Retinal pigment epithelial cell (primary cell): ENCODE measurements at places on chromosomes 13 and 19.

DNA sequence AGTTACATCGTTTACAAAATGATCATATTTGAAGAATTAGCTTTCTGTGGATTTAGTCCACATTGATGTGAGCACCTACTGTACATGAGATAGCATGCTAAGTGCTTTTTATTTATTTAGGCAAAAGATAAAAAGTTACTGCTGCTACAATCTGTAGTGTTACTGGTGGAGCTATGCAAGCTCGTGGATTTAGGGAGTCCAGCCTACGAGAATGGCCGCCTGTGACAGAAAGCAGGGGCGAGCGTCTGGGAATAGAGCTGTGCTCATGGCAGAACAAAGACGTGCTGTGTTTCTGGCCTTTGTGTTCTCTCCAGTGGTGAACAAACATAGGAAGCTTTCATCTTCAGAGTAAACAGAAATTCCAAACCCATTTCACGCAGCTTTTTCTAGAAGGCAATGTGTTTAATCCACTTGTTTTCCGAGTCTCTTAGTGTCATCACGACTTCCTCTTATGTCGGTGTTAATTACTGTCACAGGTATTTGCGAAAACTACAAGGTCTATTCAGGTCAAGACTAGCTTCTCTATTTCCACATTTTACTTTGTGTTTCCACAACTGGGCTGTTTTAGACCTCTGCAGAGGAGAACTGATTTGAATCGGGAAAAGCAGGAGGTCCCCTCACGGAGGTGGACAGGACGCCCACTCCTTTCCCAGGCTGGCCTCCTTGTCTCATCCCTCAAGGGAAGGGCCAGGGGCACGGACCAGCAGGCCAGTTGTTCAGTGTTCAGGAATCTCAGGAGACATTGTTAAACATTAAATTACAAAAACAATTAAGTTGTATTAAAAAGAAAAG, 67.3 kb downstream of the ATP11A start:
- DNase-seq = no peak

DNA sequence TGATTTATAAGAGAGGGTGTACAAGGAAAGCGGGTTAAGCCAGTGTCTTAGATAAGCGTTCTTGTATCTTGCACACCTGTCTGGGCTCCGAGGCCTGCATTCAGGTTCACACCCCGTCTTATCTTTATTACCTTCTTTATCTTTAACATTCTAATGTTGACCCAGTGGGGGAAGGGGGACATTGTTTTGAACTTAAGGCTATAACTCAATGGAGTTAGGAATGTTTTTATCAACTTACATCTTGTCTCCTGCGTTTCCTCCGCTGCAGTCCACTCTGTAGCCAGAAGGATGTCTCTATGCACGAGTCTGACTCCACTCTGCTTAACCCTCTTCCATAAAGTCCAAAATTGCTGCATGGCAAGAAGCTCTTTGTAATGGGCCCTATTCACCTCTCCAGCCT, 71.2 kb downstream of the FGF9 start:
- no peak for DNase-seq

DNA sequence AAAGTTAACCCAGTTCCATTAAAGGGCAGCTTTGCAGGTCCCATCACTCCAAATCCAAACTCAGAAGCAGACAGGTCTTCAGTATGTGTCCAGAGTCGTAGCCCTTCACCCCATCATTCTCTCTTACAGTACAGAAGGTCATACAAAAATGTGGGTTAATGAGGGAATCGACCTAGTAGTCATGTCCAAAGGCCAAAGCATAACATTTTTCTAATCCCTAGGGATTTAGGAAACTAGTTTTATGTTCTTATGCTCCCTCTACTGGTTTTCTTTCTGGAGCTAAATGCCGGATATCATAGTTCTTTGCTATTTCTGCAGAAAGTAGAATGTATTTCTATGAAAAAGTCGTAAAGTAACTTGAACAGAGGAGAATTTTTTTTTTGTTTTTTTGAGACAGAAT, 72.2 kb downstream of the DHRS12 start:
- no peak for DNase-seq

DNA sequence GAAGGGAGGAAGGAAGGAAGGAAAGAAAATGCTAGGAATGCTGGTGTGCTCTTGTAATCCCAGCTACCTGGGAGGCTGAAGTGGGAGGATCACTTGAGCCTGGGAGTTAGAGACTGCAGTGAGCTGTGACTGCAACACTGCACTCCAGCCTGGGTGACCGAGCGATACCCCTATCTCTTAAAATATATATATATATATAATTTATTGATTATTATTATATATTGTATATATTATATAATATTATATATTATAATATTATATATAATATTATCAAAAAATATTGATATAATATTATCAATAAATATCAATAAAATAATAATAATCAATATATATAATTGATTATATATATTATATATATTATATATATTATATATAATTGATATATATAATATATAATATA, 8.6 kb upstream of the ADGRL1 start:
- DNase-seq = no peak

DNA sequence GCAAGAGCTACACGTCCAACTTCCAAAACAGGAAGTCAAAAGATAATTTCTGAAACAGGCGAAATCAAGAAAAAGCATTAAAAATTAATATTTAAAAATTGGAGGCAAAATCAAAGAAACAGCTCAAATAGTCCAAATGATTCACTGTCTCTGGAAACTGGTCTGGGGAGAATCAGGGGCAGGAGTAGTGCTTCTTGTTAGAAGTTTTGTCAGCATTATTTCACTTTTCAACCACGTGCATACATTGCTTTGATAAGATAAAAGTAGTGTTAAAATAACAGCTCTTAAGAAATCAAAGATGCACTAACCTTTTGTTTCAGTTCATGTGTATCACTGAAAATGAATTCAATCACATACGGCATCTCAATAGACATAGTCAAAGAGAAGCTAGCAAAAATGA, 53.8 kb downstream of the PARP4 start:
- DNase-seq = no peak

- DNase-seq = no peak
Observed at GRCh38 chr19:12224676-12225075, 61.8 kb downstream of the ZNF136 start.

DNA sequence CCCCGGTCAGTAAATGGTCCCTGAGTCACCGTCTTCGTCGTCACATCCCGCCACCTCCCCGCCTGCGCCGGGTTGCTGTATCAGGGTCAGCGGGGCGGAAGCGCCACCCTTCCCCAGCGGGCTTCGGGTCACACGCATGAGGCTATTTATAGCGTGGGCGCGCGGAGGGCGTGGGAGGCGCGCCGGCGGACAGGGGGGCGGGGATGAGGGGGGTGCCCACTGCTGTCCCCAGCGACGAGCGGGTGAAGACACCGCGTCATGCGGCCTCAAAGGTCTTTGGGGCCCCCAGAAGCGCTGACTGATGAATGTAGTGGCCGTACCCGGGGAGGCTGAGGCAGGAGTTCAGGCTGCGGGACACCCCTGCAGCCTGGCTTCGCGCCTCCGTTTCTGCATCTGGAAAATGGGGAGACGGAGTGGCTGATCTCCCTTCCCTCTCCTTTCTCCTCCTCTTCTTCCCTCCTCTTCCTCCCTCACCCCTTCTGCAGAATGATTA, 7.9 kb downstream of the UNC13A start:
- peak; percentile 21 for DNase-seq

DNA sequence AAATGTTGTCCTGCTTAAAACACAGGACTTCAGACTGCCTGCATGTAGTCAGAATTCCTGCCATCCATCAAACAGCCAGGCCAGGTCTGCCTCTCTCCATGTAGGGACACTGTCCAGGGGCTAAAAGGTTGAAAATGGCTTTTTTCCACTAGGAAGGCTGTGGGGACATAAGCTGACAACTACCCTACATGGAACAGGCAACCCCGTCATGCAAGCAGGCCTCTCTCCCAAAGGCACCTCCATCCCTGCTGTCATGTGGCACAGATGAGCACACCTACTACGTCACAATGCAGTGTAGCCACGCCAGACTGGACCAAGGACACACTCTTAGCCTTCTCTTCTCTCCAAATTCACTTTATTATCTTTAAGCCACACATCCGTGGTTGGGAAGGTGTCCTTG, 40.8 kb downstream of the LATS2 start:
- no peak for DNase-seq

DNA sequence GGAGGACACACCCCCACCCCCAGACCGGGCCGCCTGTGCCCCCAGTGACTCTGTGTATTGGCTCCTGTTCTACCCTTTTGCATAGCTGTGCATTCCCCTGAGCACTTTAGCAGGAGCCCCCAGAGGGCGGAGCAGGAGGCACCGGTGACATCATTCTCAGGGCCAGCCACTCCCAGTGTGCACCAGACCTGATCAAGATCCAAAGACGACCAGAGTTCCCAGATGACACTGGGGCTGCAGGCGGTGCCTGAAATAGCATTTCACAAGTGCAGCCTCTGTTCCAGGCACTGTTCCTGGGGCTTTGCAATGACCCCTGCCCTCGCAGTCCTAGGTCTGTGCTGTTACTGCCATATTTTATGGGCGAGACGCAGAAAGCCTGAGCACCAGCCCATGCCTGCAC, 14.5 kb upstream of the PTPRS start:
- DNase-seq = no peak

DNA sequence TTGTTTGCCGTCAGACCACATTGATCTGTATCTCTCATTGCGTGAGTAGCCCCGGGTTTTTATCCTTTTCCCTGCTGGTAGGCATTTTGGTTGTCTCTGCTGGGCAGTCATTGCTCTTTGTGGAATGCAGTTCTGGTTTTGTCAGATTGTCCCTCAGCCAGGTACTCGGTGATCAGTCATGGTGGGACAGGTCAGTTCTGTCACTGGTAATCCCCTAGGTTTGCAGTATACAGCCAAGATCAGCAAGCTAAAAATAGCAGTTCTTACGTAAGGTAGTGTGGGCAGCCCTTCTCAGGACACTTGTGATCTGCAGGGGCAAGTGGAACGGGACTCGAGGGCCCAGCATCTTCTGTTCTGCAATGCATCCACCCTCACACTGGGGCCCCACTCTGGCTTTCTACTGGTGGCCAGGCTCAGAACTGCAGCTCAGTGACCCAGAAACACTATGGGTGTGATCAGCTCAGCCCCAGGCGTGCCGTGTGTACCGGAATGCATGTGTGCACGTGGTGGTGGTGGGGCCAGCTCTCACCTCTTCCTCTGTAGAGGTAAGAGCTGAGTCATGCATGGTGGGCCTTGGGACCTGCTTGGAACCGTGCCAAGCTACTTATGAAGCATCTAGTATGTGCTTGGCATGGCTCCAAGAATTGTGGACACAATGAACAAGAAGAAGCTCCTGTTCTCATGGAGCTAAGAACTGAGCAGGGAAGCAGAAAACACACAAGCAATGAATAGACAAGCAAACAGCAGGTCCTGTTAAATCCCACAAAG, 6.3 kb downstream of the PLEKHF1 start:
- peak; percentile 79 for DNase-seq

GRCh38 chr13:20939662-20940061, 37.1 kb upstream of the XPO4 start:
- no peak for DNase-seq

DNA sequence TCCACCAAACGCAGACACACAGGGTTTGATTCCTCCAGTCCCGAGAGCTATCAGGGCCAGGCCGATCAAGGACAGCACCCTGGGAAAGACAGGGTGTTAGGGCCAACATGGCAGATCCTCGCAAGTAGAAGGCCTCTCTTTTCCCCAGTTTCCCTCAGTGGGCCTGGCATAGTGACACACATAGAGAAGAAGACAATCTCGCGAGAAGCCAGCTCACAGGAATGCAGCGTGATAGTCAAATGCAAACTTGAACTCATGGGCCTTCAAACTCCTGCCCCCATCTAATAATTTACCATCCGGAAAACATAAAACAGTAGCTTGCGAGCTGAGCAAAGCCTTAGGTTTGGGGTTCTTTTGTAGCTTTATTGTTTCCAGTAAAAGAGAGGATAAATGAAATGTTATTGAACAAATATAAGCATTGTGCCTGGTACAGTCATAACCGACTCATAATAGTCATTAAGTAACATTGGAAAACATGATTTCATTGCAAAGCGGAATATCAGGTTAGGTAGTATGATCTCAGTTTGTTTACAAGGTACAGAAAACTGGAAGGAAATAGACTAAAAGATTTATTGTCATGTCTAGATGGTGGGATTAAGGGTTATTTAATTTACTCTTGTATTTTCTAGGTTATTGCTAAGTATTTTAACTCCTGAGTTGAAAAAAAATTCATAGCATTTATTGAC, 30.5 kb downstream of the SLC15A1 start:
- DNase-seq = no peak

DNA sequence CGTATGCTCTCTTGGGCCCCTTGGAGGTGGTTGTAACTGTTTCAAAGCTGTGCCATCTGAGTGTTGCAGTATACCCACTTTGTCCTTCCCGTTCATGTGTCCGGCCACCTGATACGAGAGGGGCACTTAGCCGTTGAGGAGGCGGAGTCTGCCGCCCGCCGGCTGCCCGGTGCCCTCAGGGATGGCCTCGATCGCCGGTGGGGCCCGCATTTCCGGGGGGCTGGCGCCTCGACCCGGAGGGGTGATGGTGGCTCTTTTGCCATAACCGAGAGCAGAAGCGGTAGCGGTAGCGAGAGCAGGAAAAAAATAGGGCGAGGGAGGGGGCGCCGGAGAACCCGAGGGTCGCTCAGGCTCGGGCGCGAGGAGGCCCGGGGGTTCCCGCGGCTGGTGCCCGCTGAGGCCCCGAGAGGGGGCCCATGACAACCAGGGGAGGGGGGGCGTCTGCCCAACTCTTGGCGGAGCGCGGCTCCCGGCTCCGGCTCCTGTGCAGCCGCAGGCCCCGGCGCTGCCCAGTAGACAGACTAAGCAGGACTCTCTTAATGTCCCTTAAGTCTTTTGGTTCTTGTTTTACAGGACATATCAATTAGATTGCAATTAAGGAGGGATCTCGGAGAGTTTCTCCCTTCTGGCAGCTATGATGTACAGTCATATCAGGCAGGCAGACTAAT, 342.7 kb upstream of the SGCG start:
- DNase-seq = no peak

DNA sequence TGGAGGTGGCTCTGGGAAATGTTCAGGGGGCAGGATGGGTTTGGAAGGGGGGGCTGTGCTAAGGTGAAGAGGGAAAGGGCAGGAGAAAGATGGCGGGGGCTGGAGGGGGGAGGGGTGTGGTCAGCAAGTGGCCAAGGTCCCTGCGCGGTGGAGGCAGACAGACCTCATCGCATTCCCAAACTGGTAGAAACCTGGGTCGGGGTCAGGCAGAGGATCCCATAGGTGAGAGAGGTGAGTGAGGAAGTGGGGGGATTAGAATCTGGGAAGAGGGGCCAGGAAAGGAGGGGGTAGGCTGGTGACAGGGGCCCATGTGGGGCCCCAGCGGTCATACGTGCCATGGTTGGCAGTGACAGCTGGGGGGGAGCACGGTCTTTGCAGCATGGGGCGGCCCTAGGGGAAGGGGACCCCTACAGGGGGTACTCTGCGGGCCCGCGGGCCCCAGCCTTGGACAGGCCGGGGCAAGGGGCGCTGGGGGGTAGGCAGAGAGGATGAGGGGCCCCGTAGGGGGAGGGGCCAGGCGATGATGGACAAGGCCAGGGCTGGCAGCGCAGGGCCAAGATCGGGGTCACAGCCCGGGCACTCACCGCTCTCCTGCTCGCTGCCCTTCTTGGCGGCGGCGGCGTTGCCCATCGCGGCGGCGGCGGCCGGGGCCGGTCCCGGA, 514 bp downstream of the PRKACA start:
- DNase-seq = no peak

DNA sequence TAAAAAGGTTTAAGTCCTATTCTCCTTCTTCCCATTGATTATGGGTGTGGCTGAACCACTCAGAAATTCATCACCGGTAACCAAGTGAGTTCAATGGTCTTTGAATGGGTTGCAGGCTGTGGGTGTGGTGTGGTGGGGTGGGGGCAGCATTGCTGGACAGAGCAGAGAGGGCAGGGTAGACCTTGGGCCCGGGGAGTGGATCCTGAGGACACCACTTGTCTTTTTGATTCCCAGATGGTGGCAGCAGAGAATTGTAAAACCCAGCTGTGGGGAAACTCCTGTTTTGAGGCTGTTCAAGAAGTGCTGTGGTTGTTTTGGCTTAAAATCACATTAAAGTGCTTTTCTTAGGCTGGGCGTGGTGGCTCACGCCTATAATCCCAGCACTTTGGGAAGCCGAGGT, 45.8 kb upstream of the RGCC start:
- DNase-seq = no peak
